ENCODE measurements at places on chromosomes 2 and 18.

GRCh38 chr2:39377226-39377939 lies 59.7 kb downstream of the MAP4K3 start:
- DNase-seq, result no peak

DNA sequence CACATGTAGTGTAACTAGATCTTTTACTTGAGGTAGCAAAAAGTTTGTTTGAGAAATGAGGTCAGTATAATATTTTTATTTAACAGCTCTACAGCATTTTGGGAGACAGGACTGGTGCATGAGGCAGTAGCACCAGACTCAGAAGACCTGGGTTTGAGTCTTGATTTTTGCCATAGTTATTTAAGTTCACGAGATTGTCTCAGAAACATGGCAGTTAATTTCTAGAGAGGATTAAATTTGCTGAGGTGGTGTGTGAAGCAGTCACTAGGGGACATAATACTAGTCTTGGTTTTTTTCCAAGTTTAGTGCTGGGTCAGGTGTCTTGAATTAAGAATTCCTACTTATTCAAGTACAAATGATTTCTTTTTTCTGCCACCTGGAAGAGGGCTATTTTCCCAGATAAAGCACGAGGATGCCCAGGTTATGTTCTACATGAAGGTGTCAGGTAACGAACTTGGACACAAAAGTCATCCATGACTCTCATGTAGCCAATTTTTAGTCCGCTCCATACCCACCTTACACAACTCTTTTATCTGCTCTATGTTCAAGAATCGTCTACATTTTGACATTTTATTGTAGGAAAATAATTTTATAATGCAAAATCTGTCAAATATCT lies 1.4 kb downstream of the MARCHF7 start:
- DNase-seq, result no peak

DNA sequence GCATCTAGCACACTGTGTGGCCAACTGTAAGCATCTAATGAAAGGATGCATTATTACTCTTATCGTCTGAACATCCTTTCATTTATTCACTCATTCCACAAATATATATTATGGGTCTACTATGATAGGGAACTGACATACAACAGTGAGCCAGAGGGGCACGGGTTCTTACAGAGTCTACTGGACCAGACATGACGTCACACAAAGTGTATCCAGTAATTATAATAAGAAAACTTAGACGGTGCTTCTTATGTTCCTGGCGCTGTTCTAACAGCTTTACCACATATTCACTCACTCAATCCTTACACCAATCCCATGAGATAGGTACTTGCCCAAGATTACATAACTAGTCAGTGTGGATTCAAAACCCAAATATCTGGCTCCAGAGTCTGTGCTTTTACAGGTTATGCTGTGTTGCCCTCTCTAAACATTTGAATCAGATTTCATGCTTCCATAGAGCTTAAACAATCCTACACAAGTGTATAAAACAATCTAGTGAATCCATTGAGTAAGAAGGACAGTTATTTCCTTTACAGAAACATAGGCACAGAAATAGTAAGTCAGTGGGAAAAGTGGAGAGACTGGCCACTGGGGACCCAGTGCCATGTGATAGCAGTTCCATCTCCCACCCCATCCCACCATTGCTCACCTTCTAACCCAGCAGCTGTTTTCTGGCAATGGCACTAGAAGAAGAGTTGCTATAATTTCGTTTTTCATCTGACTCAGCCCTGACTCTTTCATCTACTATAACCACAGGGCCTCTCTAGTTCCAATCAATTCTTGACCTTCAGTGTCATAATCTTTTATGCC lies 24.2 kb upstream of the ARL5A start:
- DNase-seq, result no peak

GRCh38 chr2:239753401-239753837 lies 271.7 kb downstream of the NDUFA10 start:
- no peak for DNase-seq

DNA sequence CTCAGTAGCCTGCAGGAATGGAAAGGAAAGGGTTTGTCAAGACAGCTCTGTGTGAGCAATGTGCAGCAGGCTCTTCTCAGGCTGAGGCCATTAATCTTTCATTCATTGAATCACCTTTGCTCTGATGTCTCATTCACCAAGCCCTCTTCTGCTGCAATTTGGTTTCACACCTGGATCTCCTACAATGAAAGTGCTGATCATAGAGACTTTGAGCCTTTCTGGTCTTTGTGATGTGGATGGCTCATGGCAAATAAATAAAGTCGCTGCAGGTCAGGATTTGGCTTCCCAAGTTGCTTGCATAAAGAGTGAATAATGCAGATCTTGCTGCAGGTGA lies 95.8 kb upstream of the SPRED2 start:
- DNase-seq, result no peak

Measured in activated CD4-positive, alpha-beta T cell treated with anti-CD3 and anti-CD28 coated beads, Interleukin-2, amount 50 U/mL, for 1 hour (primary cell).